Upper lobe of right lung (tissue), 1 donor: ENCODE measurements at places on chromosomes 6 and 20. TPM values are rescaled to one million over a fixed set of nuclear protein-coding genes. Genes with fewer than 3 reads are reported as not detected.

Gene SLC26A8
- 0.52 TPM for total RNA-seq

Gene PERP
- total RNA-seq: 33.2 TPM

DNA sequence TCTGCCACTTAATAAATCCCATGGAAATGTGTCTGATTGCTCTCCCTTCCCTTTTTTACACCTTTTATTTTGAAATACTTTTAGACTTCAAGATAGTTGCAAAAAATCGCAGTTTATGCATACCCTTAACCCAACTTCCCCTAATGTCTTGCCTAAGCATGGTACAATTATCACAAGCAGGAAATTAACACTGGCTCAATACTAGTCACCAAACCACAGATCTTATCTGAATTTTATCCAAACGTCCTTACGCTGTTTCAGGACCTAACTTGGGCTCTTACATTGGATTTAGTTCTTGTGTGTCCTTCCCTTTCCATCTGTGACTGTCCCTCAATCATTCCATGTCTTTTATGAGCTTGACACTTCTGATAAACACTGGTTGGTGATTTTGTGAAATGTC is 146.3 kb downstream of the ZNF217 start:
- no peaks in the 10 kb centered on the region for H3K36me3 ChIP-seq
- no peak overlapping the region for H3K27ac ChIP-seq
- no peaks in the 10 kb centered on the region for H3K27me3 ChIP-seq
- H3K4me1 ChIP-seq: peaks cover 4% of the 10 kb centered on the region
- no peak for DNase-seq

DNA sequence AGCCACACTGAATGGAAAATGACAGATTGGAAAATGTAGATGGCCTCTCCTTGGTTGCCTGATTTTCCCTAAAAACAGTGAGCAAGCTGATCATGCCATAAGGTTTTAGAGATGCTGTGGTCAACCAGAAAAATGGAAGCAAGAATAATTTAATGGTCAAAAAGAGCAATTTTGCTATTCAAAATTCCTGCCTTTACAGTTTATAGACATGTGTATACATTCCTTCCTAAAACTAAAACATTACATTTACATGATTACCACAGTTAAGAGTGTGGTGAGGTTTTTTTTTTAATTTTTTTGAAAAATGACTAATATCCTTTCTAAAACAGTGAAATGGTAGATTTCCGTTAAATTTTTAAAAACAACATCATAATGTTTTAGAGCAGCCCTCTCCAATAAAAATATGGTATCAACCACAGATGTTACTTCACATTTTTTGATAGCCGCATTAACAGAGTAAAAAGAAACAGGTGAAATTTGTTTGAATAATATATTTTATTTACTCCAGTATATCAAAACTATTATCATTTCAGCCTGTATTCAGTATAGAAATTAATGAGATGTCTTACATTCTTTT is 407.0 kb upstream of the SOX4 start:
- no peaks in the 10 kb centered on the region for H3K36me3 ChIP-seq
- no peaks in the 10 kb centered on the region for H3K4me1 ChIP-seq
- H3K27me3 ChIP-seq: no peaks in the 10 kb centered on the region
- no peak overlapping the region for H3K27ac ChIP-seq

DNA sequence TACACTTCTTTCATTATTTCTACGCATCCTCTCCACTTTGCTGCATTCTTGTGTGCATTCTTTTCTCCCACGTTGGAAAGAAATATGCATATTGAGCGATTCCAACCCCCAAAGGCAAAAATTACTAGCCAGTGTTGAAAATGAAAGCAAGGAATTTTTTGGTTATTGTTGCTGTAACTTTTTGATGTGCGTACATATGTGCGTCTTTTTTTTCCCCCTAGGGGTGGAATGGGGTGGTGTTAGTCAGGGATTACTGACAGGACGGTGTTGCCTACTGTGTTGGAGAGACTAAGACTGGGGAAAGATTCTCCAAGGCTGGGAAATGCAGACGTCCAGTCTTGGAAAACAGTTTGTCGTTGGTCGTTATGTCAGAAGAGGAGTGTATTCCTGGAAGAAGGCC is 44.2 kb upstream of the ESR1 start:
- H3K27ac ChIP-seq: peak overlapping the region; percentile 65
- DNase-seq: no peak
- H3K4me1 ChIP-seq: peaks cover 9% of the 10 kb centered on the region
- H3K36me3 ChIP-seq: no peaks in the 10 kb centered on the region
- peak overlapping the region; percentile 44 for H3K4me3 ChIP-seq
- no peaks in the 10 kb centered on the region for H3K27me3 ChIP-seq

DNA sequence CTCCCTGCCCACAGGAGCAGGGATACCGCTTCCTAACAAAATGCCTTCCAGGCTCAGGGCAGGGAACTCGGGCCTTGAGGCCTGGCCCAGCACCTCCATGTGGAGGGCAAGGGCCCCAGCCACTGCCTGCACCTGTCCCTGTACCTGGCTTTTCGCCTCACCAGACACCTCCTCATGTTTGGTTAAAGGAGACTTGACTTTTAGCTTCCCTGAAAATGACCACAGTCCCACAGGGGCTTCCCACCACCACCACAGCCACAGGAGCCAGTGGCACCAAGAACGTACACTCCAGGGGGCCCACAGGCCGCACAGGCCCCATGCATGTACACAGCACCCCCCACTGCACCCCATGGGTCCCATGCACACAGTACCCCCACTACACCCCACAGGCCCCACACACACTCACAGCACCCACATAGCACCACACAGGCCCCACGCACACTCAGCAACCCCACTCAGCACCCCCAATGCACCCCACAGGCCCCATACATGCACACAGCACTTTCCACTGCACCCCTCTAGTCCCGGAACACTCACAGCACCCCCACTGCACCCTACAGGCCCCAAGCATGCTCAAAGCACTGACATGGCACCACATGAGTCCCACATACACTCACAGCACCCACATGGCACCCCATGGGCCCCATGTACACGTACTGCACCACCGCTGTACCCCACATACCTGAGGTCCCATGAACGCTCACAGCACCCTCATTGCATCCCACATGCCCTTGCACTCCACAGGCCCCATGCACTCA is 86.5 kb downstream of the GINS1 start:
- no peak for DNase-seq
- H3K36me3 ChIP-seq: peaks cover 3% of the 10 kb centered on the region
- no peaks in the 10 kb centered on the region for H3K27me3 ChIP-seq
- no peaks in the 10 kb centered on the region for H3K4me1 ChIP-seq
- H3K4me3 ChIP-seq: no peak overlapping the region
